ENCODE measurements at places on chromosomes 1 and 21.
A peak's percentile ranks its signal among the peaks of the same experiment; 100 is the strongest.

DNA sequence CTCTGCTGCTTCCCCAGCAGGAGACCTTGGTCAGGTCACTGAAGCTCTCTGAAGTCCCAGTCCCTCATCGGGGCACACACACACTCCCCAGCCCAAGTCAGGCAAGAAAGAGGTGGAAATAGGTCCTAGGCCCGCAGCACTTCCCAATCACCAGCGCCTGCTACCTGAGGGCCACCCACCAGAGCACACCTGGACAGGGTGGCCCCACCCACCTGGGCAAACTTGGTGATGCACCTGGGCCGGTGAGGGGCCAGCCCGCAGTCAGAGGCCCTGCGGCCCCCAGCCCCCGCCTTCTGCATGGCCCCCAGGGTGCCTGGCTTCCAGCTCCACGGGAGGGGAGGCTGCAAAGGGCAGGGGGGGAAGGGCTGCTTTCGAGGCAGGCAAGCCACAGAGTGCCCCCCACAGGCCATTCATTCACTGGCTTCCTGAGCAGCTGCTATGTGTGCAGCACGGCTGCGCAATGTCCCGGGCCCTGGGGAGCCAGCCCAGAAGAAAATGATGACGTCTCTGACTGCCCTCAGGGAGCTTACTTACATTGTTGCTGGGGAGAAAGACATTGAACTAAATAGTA is 4.7 kb downstream of the SH2D5 start:
- no peak for DNase-seq

- DNase-seq = no peak
These were observed 29.4 kb downstream of the PALMD start for GRCh38 chr1:99675292-99675691.

- DNase-seq = no peak
These were observed 39.8 kb downstream of the RGS13 start for GRCh38 chr1:192675716-192676115.

DNA sequence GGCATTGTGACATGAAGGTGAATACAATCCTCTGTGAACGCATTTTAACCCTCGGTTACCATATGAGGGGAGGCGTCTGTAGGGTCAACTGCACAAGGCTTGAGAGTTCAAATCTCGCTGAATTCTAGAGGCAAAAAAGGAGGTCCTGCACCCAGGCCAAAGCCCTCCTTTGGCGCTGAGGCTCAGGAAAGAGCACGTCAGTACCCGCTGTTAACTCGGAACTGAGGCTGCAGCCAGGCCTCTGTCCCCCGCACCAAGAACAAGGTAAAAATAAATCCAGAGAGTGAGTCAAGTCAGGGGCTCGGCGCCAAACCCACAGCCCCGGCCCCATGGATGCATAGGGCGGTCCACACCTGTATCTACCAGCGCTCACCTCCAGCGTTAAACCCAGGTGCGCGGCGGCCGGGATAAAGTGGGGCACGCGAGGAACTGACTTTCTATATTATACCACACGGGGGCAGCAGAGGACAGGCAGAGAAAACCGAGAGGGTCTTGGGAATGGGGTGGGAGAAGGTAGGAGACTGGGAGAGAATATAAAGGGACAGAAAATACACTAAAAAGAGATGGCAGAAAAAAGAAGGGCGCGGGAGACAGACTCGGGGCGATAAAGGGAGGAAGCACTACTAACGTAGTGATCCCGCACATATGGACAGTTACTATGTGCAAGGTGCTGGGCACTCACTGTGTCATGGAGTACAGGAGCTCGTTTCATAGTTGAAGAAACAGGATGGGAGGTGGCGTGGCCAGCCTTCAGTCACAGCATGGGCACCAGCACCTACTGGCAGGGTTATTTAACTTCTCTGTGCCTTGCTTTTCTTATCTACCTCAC is 54.9 kb downstream of the DMRTA2 start:
- peak; percentile 45 for DNase-seq

DNA sequence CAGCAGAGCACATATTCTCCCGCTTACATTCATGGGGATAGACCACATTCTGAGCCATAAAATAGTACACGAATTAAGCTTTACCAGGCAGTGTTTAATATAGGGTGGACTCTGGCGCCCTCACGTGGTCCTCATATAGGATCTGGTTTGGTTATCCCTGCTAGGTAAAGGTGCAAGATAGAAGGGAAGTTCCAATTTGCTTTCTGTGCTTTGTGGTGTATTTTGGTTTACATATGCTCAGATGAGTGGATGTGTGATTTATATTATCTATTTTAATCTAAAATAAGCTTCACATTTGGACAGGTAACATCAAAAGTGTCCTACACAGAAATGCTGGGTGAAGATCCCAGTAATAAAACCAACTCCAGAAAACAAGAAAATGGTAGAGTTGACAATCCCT is 3.6 kb downstream of the CR1 start:
- DNase-seq = peak; percentile 77

- no peak for DNase-seq
These were observed 16.9 kb upstream of the PARS2 start for GRCh38 chr1:54781023-54781723.

All from midbrain (tissue), 1 donor.